ENCODE measurements at places on chromosomes 11 and 22.

- peak; percentile 37 for DNase-seq
Measured at GRCh38 chr11:33936725-33937604, 45.1 kb upstream of the LMO2 start.

DNA sequence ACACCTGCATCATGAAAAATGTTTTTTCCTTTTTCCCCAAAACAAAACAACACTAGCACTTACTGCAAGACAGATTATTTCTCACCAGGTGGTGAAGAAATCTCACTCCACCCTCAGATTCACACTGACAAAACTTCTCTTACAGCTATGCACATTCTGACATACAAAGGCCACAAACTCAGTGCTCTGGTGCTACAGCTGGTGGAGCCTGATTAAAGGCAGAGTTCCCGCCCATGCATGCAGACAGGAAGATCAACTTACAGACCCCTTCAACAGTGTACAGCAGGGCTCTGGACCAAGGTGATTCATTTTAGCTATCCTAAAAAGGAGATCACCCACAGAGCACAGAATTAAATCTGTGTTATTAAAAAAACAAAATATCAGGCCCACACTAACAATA, 112.6 kb downstream of the CADM1 start:
- no peak for DNase-seq

GRCh38 chr11:120632579-120632978, 121.0 kb downstream of the GRIK4 start:
- no peak for DNase-seq

GRCh38 chr22:32473388-32473952, 1.1 kb upstream of the FBXO7 start:
- DNase-seq, result peak; percentile 67

DNA sequence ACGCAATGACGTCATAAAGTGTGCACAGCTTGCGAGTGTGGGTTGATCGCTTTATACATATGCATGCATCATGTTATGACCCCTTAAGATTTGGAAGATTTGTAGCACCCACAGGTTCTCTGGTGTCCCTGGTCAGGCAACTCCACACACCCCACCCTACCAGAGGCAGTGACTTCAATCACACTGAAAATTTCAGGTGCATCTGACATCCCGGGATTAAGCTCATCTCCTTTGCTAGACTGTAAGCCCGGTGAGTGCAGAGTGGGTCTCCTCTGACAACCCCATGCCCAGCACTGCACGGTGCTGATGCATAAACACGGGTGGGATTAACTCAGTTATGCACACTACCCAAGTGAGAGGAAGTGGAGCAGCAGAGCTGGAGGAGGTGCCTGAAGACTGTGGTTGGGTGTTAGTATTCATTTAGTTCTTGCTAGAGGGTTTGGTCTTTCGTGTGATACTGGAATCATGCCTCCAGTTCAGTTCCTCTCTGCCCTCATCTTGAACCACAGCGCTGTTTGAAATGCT, 6.5 kb downstream of the ARSA start:
- no peak for DNase-seq

- no peak for DNase-seq
Measured at GRCh38 chr11:34668583-34669053, 47.7 kb downstream of the EHF start.

GRCh38 chr11:371051-371450, 1.8 kb downstream of the B4GALNT4 start:
- no peak for DNase-seq

DNA sequence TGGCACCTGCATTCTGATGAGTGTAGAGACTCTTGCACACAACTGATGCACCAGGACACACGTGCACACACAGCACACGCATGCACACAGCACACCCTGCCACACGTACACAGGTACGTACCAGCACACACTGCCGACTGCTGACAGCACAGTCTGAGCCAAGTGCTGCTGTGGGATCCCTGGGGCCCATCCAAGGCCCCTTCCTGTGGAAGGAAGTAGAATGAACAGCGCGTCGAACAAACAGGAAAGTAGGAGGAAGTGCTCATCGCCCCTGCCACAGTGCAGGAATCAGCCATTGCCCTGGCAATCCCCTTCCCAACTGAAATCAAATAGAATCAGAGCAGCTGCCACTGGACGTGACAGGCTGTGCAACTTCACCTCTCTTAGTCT, 57.9 kb downstream of the CD82 start:
- no peak for DNase-seq

GRCh38 chr11:95506777-95507176, 275.8 kb upstream of the SESN3 start:
- peak; percentile 42 for DNase-seq

DNA sequence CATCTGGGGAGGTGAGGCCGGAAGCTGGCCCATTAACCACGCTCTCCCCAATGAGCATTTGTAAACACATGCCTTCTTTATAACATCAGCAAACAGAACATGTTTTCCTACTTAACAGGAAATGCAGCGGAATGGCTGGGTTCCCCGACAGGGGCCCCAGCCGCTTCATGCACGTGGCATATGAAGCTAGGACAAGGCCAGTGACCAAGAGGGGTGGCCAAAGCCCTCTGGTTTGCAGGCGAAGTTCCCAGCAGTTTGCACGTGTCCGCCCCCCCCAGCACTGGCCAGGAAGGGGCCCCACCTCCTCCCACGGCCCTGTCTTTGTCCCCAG, 38.7 kb upstream of the LINC01488 start:
- DNase-seq, result peak; percentile 83

DNA sequence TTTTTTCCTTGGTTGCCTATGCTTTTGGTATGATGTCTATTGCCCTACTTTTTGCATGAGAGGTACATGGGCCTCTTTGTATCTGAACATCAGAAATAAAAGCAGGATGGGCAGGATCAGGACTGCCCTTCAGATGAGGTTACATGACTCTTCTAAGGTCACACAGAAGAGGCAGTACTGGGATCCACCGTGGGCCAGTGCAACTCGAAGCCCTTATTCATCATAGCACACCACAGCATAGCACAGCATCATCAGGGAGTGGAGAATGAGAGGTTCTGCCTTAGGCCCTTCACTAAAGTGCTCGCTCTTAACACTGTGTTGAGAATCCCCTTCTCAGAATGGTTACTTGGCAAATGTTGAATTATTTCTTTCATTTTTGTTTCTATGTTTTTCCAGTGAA, 88.3 kb downstream of the C22orf31 start:
- DNase-seq, result no peak

- no peak for DNase-seq
Measured at GRCh38 chr11:26618441-26618840, 46.4 kb upstream of the MUC15 start.

- DNase-seq, result no peak
Measured at GRCh38 chr11:78768971-78769370, 194.3 kb upstream of the NARS2 start.

- DNase-seq, result peak; percentile 87
Measured at GRCh38 chr11:69674267-69674885, 777 bp downstream of the LTO1 start.

- DNase-seq, result no peak
Measured at GRCh38 chr11:117456027-117456720, 128.5 kb downstream of the CEP164 start.

DNA sequence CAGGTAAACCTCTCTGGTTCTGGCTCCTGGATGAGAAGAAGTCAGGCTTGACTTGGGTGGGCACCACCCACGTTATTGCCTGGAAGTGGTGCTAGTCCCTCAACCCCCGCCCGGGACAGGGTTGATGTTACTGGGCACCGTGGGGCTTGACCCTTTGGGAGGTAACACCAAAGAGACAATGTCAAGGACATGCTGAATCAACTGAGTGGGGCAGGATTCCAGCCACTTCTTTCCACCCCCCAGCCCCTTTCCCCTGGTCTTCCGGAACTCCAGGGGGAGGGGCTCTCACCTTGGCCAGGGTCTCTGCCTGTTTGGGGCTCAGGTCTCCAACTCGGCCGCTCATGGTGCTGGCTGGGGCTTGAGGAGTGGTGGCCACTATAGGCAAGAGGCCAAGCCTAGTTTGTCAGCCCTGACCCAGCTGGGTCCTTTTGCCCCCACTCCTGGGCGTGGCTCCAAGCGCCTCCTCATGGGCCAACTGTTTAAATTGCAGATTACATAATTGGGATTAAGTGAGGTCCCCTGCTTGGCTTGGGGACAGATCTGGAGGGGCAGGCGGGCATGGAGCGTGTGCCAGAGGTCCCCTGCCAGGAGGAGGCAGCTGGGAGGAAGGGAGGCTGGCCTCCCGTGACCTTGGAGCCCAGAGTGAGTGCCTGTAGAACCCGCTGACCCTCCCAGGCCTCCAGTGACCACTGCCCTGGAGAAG, at the start of gene SEC14L3:
Gene SEC14L3 (minus strand): TSS at position 402 of the 703 bp plus-strand sequence. CDS start 59 bp downstream, at position 343.
- DNase-seq, result no peak

DNA sequence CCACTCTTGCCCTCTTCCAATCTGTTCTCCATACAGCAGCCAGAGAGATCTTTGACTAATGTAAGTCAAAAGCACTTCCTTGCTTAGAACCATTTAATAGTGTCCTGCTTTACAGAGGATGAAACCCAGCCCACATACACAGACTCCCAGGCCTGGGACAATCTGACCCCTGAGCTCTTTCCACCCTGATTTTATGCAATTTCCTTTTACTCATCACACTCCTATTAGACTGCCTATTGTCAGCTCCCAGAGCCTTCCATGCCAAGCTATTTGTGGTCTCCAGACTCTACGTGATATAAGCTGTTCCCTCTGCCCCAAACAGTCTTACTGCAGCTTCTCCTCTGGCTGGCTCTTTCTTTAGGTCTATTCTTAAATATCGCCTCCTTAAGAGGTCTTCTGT, 28.1 kb downstream of the ME3 start:
- peak; percentile 81 for DNase-seq

- no peak for DNase-seq
Measured at GRCh38 chr11:8093931-8094575, 13.0 kb downstream of the TUB start.

DNA sequence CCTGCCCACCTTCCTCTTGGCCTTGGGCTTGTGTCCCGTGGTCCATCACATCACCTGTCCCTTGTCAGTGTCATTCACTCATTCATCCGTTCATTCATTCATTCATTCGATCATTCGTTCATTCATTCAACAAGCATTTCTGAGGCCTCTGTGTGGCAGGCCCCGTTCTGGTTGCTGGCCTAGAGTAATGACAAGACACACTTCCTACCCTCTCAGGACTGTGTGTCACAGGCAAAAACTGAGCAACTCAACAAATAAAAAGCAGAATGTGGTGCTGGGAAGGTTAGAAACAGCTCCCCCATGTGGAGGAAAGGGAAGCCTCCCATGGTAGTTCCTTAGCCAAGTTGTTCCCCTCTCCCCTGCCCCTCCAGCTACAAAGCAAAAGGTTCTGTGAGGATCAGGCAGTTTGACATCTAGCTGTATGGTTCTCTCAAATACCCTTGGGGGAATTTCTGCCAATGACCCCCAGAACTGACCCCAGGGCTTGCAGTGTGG, 1.6 kb upstream of the OMP start:
- peak; percentile 17 for DNase-seq

DNA sequence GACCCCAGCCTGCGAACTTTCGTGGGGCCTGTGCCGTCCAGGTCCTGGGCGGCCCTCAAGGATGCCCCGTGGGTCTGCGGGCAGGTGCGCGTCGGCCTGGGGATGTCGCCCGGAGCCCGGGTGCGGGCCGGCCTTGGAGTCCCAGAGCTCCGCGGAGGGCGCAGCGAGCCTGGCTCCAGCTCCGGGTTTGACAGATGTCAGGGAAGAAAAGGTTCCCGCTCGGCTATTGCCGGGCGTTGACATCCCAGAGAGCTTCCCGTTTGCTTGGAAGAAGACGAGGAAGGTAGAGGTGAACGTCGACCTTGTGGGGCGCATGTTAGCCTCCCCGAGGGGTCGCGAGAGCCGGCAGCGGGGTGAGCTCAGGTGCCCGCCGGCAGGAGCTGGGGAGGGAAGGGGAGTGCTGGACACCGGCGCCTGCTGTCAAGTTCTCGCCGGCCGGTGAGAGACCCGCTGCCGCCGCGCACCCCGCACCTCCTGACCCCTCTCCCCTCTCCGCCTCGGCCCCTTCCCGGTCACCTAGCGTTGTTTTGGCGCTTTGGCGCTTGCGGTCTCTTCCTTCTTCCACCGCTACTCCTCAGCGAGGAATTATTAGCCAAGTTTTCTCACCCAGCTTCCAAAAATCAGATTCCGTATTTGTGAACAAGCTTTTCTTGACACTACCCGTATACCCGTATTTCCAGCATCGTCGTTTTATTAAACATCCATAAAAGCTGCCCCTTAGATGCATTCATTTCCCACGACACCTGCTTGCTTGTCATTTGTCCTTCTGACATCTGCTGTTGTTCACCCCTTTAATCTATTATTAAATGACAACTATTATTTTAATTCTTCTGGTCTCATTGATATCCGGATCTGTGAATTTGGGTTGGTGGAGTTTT, 1.3 kb downstream of the BMAL1 start:
- DNase-seq, result no peak

DNA sequence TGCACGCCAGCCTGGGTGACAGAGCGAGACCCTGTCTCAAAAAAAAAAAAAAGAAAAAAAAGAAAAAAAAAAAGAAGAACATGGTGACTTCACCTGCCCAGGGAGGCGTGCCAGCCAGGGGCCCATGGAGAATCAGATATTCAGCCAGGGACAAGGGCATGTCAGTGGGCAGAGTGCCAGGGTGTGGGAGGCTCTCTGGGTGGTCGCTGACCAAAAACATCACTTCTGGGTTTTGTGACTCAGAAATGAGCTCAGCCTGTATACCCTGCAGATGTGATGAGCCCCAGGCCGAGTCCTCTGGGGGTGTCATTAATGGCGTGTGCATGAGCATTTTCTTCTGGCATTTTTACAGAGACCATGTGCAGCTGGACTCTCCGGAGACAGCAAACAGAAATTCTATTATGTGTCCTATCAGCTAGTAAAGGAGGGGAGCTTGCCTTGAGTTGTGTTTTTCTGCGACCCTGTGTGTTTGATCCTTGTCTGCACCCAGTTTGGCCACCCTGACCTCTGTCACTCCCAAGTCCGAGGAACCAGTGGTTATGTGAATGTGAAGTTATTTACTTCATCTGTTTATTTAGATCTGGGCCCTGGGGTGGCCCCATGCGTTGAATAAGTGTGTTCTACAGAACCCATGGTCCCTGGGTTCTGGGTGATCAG, 53.6 kb downstream of the BCR start:
- DNase-seq, result peak; percentile 58

DNA sequence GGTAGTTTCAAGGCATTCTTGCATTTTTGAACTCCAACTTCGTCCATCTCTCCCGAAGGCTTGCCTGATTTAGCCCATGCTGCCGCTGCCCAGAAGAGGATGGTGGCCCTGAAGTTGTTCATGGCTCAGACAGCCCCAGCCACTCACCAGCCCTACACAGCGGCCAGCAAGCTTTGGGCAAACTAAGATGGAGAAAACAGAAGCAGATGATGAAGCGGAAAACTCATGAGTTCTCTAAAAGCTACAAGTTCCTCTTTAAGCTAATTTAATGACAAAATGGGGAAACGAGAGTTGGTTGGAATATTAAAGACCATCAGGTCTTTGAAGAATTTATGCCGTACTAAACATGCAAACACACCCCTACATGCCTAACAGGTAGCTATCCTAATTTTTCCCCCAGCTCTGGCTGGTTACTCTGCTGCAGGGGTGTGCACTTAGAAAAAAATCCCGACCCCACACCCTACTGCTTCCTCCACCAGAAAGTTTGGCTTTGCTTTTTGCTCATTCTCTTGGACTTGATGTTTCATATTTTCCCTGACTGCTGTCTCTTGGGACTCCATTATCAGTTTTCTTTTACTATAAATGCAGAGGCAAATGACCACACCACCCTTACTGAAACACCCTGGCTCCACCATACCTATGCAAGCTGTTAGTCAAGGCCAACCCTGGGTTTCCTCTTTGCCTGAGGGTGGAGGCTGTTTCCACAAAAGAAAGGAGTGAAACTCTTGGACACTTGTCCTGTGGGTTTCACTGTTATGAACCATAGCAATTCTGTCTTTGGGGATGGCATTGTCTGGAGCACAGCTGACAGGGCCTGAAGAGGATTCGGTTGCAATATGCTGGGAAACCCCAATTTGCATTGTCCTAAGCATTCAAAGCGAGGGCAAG, at the start of gene MPEG1:
Gene MPEG1 (minus strand): TSS at position 184 of the 888 bp plus-strand sequence. CDS start 62 bp downstream, at position 122.
- DNase-seq, result no peak

GRCh38 chr22:19503869-19504268, 20.3 kb downstream of the CLDN5 start:
- no peak for DNase-seq

Measured in fibroblast of villous mesenchyme (primary cell).